ENCODE measurements at places on chromosomes 5 and 9.

DNA sequence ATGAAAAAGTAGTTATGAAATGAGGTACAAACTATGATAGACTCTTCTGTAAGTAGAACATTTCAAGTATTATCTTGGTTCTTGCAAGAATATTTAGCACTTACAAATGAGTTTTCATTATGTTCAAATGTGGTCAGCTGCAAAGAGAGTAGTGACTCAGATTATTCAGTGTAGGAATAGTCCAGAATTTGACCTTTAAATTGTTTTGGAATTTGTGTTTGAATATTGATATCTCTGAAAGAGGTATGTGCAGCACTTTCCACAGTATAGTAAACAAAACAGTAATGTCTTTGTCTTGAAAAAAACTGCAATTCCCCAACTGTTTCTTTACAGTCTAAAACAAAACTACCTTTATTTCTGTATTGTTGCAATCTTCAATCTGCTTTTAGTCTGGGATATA lies 56.1 kb downstream of the WDR70 start:
- peak; percentile 15 for DNase-seq

DNA sequence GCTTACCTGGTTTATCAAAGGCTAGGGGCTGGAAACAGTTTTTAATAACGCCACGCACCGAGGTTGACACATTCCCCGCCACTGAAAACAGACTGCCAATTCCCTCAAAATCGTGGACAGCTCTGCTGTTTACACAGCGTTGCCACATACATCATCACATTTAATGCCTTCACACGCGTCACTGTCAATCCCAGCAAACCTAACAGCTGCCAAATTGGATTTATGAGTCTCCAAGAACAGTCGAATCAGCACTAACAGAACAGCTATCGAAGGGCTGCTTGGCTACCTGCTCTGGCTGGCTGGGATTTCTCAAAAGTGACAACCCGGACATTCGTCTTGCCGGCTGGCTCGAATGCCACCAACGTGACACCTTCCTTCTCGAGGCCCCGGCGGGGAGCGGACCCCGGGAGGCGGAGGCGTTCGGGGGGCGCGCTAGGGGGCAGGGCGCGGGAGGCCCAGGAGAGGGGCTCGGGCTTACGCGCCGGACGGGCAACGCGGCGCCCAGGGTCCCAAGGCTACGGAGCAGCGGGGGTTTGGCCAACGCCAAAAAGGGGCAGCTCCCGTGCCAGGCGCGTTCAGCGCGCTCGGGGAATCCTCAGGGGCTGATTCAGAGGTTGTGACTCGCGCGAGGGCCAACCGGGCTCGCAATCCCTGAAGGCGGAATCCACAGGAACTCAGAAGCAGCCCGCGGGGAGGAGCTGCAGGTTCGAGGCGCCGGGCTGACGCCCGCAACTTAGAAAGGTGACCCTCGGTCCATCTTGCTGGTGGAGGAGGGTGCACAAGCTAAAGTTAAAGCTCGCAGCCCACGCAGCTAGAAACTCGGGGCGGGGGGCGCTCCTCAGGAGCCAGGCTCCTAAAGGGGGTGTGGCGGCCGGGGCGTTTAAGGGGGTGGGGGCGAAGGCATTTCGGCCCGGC lies 1.2 kb downstream of the CDC14B start:
- DNase-seq: peak; percentile 47

GRCh38 chr9:85723215-85723614 lies 18.5 kb downstream of the AGTPBP1 start:
- no peak for DNase-seq

DNA sequence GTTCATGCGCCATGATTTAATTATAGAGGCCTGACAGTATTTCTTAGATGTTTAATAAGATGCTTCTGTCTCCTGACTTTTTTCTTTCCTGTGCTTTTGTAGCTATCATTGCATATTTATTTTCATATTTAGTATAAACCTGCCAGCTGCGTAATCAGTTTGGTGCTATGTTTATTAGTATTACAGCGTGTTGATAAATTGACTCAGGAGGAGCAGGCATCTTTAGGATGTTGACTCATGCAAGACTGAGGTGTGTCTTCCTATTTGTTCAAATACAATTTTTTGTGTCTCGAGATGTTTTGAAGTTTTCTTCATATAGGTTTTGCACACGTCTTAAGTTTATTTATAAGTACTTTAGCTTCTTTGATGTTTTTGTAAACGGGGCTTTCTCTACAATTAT lies 35.9 kb upstream of the EXOC3 start:
- DNase-seq: no peak

- DNase-seq: peak; percentile 19
Measured at GRCh38 chr9:79387101-79387835, 184.5 kb upstream of the TLE4 start.

DNA sequence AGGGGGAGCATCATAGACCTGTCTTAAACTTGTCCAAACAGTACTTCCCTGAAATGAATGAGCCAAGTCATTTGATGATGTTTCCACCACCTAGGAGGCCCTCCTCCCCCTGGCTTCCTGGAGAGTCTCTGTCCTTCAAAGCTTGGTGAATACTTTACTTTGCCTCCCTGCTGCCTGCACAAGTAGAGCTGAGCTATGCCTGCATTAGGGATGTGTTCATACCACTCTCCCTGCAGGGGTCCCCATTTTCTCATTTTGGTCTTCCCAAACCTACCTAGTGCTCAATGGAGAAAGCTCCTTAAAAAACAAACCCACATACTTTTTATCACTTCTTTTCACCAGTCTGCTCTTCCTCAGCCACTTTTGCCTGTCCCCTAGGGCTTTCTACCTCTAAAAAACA lies 7.7 kb downstream of the CCNI2 start:
- peak; percentile 38 for DNase-seq

DNA sequence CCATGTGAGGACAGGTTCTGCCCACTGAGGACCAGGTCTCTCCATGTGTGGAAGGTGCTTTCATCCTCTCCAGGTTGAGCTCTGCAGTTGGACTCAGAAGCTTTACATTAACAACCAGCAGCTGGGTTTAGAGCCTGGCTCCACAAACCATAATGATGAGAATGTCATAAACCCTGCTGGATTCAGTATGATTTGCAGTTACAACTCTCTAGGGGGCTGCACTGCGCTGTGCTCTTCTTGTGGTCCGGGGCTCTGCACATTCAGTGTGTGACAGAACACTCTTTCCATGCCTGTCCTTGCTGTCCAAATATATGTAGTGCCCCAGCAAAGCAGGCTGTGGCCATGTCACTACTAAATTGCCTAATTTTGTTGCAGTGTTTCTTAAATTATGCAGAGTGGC lies 334.3 kb downstream of the ICE1 start:
- no peak for DNase-seq

Measured in fibroblast of skin of right biceps (primary cell).